ENCODE measurements at places on chromosomes 7 and 10. TPM values are rescaled to one million over a fixed set of nuclear protein-coding genes. Genes with fewer than 3 reads are reported as not detected.

NYAP1 gene
- 3.5 TPM for polyA plus RNA-seq

DNA sequence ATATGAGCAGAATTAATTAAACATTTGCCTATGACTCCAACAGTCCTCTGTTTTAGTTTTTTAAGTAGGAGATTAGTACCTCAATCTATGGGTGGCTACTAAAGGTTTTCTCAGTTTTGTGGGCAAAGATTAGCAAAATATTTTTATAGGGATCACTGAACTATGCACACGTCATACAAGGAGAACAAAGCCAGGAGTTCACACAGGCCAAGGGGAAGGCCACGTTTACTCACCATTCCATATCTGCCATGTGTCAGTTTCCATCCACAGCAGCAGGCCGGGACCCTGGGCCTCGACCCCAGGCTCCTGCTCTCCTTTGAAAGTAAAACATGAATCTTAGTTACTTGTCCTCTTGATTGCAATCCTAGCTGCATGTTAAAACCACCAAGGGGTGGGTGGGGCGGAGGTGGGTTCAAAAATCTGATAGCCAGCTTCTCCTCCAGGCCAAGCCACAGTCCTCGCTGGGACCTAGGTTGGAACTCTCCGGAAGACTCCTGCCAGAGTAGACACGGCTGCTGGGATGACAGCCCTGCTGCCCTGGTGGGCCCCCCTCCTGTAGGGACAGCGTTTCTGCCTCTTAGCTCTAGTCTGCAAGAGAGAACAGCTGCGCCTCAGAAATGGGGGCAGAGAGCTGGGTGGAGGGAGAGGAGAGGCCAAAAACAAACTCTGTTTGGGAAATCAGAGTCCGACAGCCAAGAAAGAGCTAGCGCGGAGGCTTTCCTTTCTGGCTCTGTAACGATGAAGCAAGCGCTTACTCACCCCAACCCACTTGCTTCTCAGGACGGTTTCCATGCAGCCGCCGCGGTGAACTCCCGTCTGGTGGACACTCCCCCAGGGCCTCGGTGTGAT lies 35.6 kb downstream of the PITRM1 start:
- no peak overlapping the region for H3K4me3 ChIP-seq
- DNase-seq, result no peak
- no peaks in the 10 kb centered on the region for H3K27me3 ChIP-seq
- no peaks in the 10 kb centered on the region for H3K4me1 ChIP-seq
- H3K36me3 ChIP-seq, result peaks cover 90% of the 10 kb centered on the region
- no peak overlapping the region for H3K27ac ChIP-seq

NME8 gene
- polyA plus RNA-seq, result 0.04 TPM

DNA sequence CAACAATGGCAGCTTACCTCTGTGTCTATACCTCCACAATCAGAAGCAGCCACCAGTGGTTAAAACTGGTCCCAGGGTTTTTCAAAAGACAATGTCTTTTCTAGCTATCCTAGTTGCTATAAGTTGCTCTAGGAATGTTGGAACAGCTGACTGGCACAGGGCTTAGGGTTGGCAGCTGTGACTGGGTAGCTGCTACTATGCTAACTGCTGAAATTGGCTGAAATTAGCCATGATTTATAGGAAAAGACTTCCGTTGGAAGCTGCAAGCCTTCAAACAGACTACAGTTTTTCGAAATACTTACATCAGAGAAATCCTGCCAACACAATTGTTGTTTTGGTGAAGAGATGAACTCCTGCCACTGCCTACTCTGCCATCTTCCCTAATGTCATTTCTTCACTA lies 102.3 kb downstream of the MKX start:
- no peaks in the 10 kb centered on the region for H3K4me1 ChIP-seq
- H3K27ac ChIP-seq, result no peak overlapping the region
- H3K36me3 ChIP-seq, result no peaks in the 10 kb centered on the region
- no peaks in the 10 kb centered on the region for H3K27me3 ChIP-seq

GPR141 gene
- 0.52 TPM for polyA plus RNA-seq

DNA sequence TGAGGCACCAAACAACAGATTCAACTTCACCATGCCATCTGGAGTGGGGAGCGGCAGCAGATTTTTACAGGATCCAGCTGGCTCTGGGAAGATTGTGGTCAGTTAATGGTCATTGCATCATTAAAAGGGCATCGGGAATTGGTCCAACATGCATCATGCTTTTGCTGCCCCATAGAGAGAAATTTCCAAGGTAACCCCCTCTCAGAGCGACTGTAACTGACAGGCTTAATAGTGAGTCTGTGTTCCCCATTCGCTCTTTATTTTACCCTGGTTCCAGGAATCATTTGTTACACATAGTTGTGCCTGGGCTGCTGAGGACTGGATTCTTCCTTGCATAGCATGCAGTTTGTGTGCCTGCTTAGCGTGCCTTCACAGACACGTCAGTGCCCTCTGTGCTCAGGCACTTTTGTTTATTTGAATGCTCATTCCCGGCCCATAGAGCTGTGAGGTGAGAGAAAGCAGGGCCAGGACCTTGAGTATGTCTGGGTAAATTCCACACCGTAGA lies 49.9 kb downstream of the CDHR3 start:
- H3K27ac ChIP-seq, result no peak overlapping the region
- H3K36me3 ChIP-seq, result no peaks in the 10 kb centered on the region
- H3K4me3 ChIP-seq, result no peak overlapping the region
- no peak for DNase-seq
- H3K27me3 ChIP-seq, result no peaks in the 10 kb centered on the region
- H3K4me1 ChIP-seq, result peaks cover 17% of the 10 kb centered on the region

DNA sequence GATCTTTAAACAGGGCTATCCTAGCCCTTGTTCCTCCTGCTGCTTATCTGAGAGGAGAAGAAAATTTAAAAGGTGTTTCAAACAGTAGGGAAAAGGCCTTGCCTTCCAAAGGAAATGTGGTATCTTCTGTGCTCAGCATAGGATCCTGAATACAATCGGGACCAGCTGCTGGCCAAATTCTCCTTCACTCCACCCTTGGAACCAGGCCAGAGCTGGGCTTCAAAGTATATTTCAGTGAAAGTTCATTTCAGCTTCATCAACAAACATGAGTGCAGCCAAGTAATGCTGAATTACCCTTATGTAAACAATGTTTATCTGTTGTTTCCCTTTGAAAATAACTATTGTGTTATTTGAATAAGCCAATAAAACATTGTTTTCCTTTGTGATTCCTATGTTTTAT lies 146.5 kb upstream of the MEOX2 start:
- no peak overlapping the region for H3K27ac ChIP-seq
- no peaks in the 10 kb centered on the region for H3K36me3 ChIP-seq
- no peaks in the 10 kb centered on the region for H3K27me3 ChIP-seq

- H3K4me3 ChIP-seq, result no peak overlapping the region
- peaks cover 3% of the 10 kb centered on the region for H3K4me1 ChIP-seq
- no peaks in the 10 kb centered on the region for H3K27me3 ChIP-seq
- no peaks in the 10 kb centered on the region for H3K36me3 ChIP-seq
- DNase-seq, result no peak
- no peak overlapping the region for H3K27ac ChIP-seq
Observed at GRCh38 chr10:46311501-46311951, 24.7 kb downstream of the ANTXRL start.

DNA sequence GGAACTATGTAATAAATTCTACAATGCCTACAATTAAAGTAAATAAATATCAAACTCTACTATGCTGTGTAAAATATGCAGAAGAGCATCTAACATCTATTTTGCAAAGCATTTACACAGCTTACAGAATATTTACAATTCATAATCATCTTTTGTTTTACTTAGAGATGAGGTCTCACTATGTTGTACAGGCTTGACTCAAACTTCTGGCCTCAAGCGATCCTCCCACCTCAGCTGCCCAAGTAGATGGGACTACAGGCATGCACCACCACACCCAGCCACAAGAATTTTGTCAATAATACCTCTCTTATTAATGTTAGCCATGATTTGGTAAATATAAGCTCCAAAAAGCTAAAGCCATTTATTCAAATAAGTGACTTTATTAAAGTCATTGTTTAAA lies 21.9 kb upstream of the CAV2 start:
- DNase-seq, result no peak
- H3K27me3 ChIP-seq, result no peaks in the 10 kb centered on the region
- no peaks in the 10 kb centered on the region for H3K4me1 ChIP-seq
- no peaks in the 10 kb centered on the region for H3K36me3 ChIP-seq

DMBT1 gene
- 198 TPM for polyA plus RNA-seq

SPDYE16 gene
- polyA plus RNA-seq, result 1.2 TPM

DNA sequence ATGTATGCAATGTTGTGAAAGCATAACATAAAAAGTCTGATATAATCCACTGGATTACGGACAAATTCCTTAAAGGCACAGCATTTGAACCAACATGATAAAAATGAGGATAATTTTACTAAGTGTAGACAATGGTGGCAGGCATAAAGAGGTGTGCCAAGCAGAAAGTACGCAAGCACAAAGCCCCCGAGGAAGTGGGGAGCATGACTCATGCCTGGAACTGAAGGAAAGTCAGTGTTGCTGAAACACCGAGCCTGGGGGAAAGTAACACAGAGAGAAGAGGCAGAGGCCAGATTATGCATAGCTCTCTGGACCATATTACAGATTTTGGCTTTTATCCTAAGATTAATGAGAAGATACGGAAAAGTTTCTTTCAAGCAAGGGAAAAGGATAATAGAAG lies 490.0 kb upstream of the PHF14 start:
- no peaks in the 10 kb centered on the region for H3K4me1 ChIP-seq
- H3K36me3 ChIP-seq, result no peaks in the 10 kb centered on the region
- no peaks in the 10 kb centered on the region for H3K27me3 ChIP-seq
- H3K4me3 ChIP-seq, result no peak overlapping the region
- DNase-seq, result no peak

DNA sequence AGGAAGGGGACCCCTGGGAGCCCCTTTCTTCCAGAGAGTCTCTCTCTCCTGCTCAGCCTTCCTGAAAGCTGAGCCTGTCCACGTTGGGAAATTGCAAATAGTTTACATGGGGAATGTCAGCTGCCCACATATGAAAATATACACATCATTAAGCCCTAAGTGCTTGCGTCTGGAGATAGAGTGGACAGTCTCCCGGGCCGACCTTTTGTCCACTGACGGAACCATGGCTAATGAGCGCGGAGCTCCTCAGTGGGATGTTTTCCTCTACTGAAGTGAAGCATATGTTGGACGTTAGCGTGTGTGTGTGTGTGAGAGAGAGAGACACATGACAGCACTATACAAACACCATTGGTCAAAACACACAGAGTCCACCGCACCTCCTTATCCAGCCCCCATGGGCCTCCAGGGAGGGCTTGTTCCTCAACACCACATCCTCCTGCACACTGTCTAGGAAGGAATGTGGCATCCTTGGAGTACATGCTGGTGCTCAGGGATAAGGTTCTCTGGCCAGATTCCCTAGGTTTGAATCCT lies 128.4 kb downstream of the RGS10 start:
- H3K4me1 ChIP-seq, result peaks cover 29% of the 10 kb centered on the region
- H3K4me3 ChIP-seq, result no peak overlapping the region
- no peaks in the 10 kb centered on the region for H3K27me3 ChIP-seq
- peaks cover 2% of the 10 kb centered on the region for H3K36me3 ChIP-seq

DNA sequence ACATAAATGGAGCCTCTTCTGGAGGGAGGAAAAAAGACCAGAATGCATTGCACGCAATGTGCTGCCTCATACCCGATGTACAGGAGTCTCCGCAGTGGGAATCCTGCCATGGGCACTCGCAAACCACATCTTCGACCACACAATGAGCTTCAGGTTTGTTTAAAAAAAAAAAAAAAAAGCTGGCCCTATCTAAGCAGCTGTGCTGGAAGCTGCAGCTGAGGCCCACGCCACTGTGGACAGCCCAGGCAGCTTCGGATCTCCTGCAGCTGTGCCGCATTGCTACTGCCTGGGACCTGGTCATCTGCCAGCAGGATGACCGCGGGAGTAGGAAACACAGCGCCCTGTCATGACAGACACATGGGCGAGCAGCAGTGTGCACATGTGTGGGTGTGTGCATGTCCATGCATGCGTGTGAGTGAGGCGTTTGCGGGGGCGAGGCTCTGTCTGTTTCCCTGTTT lies 26.0 kb downstream of the EN2 start:
- DNase-seq, result no peak
- H3K27me3 ChIP-seq, result peaks cover 62% of the 10 kb centered on the region
- H3K4me1 ChIP-seq, result no peaks in the 10 kb centered on the region
- H3K27ac ChIP-seq, result no peak overlapping the region
- no peak overlapping the region for H3K4me3 ChIP-seq
- no peaks in the 10 kb centered on the region for H3K36me3 ChIP-seq

TES gene
- polyA plus RNA-seq, result 66.4 TPM

DNA sequence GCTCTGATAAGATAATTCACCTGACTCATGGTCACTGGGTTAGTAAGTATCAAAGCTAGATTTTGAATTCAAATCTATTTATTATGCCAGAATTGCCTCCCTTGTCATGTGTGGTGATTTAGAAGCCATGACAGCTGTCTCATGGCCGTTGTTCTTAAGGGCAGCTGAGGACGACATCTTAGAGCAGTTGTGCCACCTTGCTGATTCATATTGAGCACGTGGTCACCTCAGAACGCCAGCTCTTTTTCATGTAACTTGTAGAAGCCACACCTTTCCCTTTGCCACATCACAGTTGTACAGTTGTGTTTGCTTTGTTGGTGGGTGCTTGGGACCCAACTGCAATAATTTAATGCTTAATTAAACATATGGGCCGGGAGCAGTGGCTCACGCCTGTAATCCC lies 4.3 kb upstream of the PIK3AP1 start:
- H3K27ac ChIP-seq, result no peak overlapping the region
- no peak overlapping the region for H3K4me3 ChIP-seq
- H3K36me3 ChIP-seq, result no peaks in the 10 kb centered on the region
- no peak for DNase-seq
- peaks cover 10% of the 10 kb centered on the region for H3K27me3 ChIP-seq

GRCh38 chr7:100433592-100434296 lies 2.6 kb downstream of the PPP1R35 start:
- H3K4me1 ChIP-seq, result peaks cover 29% of the 10 kb centered on the region
- peaks cover 37% of the 10 kb centered on the region for H3K36me3 ChIP-seq
- H3K27ac ChIP-seq, result no peak overlapping the region
- no peaks in the 10 kb centered on the region for H3K27me3 ChIP-seq
- H3K4me3 ChIP-seq, result no peak overlapping the region

GRCh38 chr7:137546671-137547070 lies 203.1 kb upstream of the PTN start:
- H3K27ac ChIP-seq, result no peak overlapping the region
- H3K4me1 ChIP-seq, result no peaks in the 10 kb centered on the region
- H3K4me3 ChIP-seq, result no peak overlapping the region
- H3K27me3 ChIP-seq, result no peaks in the 10 kb centered on the region
- no peaks in the 10 kb centered on the region for H3K36me3 ChIP-seq

TMEM229A gene
- polyA plus RNA-seq, result 3.7 TPM

DNA sequence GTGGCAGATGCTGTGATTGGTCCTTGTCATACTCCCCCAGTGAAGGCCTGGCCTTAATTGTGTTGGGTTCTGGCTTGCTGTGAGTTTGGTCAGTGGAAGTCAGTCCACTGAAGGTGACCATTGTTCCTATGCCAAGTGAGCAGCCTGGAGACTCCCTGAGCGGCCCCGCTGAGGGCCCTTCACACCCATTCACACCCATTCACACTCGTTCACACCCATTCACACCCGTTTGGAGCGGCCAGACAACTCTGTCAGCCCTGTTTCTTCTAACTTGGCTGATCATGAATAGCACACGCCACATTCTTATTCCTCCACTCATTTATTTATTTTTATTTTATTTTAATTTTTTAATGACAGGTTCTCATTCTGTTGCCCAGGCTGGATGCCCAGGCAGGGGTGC lies 61.5 kb downstream of the C10orf120 start:
- no peaks in the 10 kb centered on the region for H3K27me3 ChIP-seq
- no peaks in the 10 kb centered on the region for H3K4me1 ChIP-seq
- H3K36me3 ChIP-seq, result peaks cover 10% of the 10 kb centered on the region
- H3K4me3 ChIP-seq, result no peak overlapping the region
- no peak for DNase-seq
- H3K27ac ChIP-seq, result no peak overlapping the region

All from large intestine (tissue), 12 donors.